ENCODE measurements at places on chromosomes 1 and 21.
A peak's percentile ranks its signal among the peaks of the same experiment; 100 is the strongest.

- DNase-seq = peak; percentile 85
These were observed 68.1 kb upstream of the NFASC start for GRCh38 chr1:204802401-204803175.

DNA sequence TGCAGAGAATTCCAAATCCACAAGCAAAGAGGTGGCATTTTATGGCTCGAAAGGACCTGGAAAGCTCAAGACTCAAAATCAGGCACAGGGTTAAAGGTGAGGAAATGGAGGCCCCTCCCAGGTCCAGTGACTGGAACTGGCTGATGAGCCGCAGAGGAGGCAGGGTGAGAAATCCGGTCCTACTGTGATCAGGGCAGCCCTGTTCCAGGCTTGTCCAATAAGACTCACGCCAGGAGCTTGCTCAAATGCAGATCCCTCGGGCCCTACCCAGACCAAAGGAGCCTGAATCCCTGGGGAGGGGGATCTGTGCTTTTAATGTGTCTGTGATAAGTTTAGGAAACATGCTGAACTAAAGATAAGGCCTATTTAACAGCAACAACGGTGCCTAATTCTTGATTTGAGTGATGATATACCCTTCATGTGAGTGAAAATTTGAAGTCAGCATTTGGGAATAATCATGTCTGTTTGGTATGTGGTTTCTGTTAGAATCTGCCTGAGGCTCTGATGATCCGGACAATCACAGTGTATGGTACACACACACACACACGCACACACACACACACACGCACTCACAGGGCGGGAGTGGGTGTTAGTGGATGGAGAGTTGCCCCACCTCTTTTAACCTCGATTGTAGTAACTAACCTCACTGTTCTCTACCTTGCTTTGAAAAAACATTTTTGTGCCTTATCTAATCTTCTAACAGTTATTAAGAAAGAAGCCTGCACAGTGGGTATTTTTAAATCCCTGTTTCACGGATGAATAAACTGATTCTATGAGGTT lies 54.1 kb upstream of the LYST start:
- no peak for DNase-seq

GRCh38 chr21:28459193-28459592 lies 533.5 kb downstream of the LTN1 start:
- DNase-seq = no peak

DNA sequence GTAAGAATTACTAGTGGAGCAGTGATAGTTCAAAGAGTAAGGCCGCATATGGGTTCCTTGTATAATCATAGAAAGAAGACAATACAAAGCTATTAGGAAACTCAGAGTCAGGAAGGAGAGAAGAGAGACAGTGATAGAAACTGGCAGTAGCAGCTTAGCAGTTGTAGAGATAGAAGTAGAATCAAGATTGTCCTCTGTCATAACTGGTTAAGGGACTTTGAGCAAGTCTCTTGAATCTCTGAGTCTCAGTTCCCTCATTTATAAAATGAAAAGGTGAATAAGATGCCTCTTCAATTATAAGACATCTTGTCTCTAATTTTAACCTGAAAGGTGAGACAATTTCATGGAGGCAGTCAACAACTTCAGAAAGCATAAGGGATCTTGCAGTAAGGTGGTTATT lies 6.5 kb upstream of the RALGPS2 start:
- no peak for DNase-seq

DNA sequence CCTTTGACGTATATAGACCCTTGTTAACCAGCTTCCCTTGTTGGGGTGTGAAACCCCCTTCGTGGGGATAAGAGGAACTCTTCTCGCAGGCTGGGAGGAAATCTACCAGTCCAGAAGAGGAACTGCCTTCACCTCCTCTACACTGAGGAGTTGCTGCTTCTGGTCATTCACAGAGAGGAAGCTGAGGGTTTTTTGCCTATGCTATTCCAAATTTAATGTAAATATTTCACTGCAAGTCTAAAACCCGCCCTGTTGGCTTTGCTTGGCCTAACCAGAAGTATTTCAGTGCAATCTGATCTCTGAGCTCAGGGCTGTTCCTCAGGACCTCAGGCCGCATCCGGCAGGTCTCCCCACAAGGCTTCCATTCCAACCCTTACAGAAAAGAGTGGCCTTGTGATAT lies 150.1 kb downstream of the HIVEP3 start:
- DNase-seq = no peak

DNA sequence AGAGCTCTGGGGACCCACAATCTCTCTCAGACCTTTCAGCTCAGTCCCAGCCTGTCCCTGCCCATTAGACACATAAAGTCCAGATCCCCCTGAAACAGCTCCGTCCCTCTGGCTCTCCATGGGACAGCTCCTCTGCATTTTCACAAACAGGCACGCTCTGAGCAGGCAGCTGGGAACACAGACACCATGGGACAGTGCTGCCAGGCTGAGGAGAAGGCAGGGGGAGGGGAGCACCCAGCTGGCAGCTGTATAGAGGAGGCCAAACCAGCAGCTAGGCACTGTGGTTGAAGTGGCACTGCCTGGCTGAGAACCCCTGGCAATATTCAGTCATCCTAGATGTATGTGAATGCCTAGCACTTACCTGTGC lies 2.0 kb downstream of the TMEM63A start:
- DNase-seq = no peak

GRCh38 chr1:84892705-84893618 lies at the start of gene LPAR3:
TSS of gene LPAR3 (minus strand) at chr1:84893206. CDS start at chr1:84866120, 27,086 bp downstream.
- no peak for DNase-seq

- no peak for DNase-seq
These were observed 2.6 kb downstream of the NME7 start for GRCh38 chr1:169364948-169365347.

GRCh38 chr1:198040880-198041279 lies 115.9 kb upstream of the NEK7 start:
- DNase-seq = no peak

GRCh38 chr1:89608319-89608983 lies 24.5 kb upstream of the LRRC8C start:
- DNase-seq = no peak

- DNase-seq = no peak
These were observed 14.3 kb upstream of the LRRC53 start for GRCh38 chr1:74526708-74527107.

GRCh38 chr1:39886757-39887231 lies 3.5 kb upstream of the TRIT1 start:
- DNase-seq = no peak

- DNase-seq = peak; percentile 73
These were observed 17.8 kb downstream of the SLC16A1 start for GRCh38 chr1:112938210-112938609.

DNA sequence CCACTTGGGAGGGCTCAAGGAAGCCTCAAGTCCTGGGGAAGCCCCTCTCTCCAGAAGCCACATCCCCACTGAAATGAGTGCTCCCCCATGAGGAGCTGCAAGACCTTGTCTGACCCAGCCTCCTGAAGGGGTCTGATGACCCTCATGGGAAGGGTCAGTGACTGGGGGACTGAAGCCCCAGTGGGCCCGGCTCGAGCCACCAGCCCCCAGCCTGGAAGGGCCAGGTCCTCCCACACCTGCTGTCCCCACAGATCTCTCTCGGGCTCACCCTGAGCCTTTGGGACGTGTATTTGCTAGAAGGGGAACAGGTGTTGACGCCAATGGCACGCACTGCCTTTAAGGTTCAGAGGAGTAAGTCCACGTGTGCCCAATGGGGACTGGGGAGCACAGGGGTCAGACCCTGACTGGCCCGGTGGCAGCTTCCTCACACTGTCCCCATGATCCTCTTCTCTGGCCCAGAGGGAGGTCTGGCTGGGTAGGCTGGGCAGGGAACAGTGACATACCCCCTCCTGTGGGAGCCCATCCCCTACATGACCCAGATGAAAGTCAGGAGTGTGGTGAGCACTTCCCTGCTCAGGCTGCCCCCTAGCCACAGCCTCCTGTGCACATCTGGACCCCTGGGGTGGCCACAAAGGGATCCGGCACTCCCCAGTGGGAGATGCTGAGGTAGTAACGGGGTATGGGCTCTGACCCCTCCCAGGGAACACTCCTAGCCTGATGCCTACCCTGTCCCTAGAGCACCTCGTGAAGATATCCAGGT lies 12.4 kb upstream of the SRARP start:
- DNase-seq = no peak

DNA sequence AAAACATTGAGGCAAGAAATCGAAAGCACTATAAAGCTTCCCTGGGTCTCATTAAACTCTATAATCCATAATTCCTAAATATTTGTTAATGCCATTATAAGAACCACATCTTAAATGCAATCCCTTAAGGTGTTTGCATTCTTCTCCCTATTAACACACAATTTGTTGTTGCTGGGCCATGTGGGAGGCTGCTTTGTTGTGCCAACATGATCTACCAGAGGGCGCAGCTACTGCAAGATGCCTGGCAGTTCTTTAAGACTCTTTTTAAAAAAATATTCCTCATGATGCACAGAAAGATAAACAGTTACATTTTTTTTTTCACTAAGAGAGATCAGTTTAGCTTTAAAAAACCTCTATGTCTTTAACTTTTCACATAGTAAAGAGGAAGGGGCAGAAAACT lies 39.0 kb upstream of the BCAS2 start:
- DNase-seq = no peak

GRCh38 chr21:42806509-42807140 lies 72.7 kb downstream of the WDR4 start:
- DNase-seq = no peak
